ENCODE measurements at places on chromosomes 7 and 10. TPM values are rescaled to one million over a fixed set of nuclear protein-coding genes. Genes with fewer than 3 reads are reported as not detected.

Gene PTPRN2
- 3.9 TPM for total RNA-seq

Gene OR9A2
- not detected for total RNA-seq

Gene ACTL6B
- not detected for total RNA-seq

Gene PDK4
- total RNA-seq: 128 TPM

Gene ACTR3C
- not detected for total RNA-seq

Gene HOXA9
- total RNA-seq: not detected

Gene NUPR2
- total RNA-seq: not detected

Gene NME8
- not detected for total RNA-seq

Gene JAKMIP3
- 0.19 TPM for total RNA-seq

Gene HTR5A
- total RNA-seq: not detected

Gene TYW1B
- 0.88 TPM for total RNA-seq

Gene ZP3
- total RNA-seq: 4.6 TPM

Gene TLX1
- total RNA-seq: not detected

Gene CELF2
- total RNA-seq: 14.2 TPM

Gene TAS2R5
- total RNA-seq: 0.44 TPM

Gene IRF5
- not detected for total RNA-seq

Gene AFAP1L2
- total RNA-seq: 3.1 TPM

Gene SNX8
- 14.3 TPM for total RNA-seq

Gene KNDC1
- 0.29 TPM for total RNA-seq

Gene SEMA3D
- 0.05 TPM for total RNA-seq

Gene ADCYAP1R1
- total RNA-seq: 0.69 TPM

Gene GJD4
- total RNA-seq: not detected

Gene SPOCK2
- total RNA-seq: 1.4 TPM

Gene TUBAL3
- not detected for total RNA-seq

Gene UNC5B
- total RNA-seq: 61.5 TPM

Gene PAPOLB
- 0.24 TPM for total RNA-seq

Gene LRIT1
- total RNA-seq: not detected

Gene GLCCI1
- 3.6 TPM for total RNA-seq

Gene GDF2
- not detected for total RNA-seq

Gene GRID2IP
- not detected for total RNA-seq

Gene C10orf67
- not detected for total RNA-seq

Gene CHRM2
- total RNA-seq: 0.12 TPM

Gene HGF
- 285 TPM for total RNA-seq

Gene VOPP1
- 38.3 TPM for total RNA-seq

Measured in cardiac ventricle fibroblast (primary cell).